Camera-type eye (tissue), 1 donor: ENCODE measurements at places on chromosomes 3 and 15. TPM values are rescaled to one million over a fixed set of nuclear protein-coding genes. Genes with fewer than 3 reads are reported as not detected.

Gene TFRC
- total RNA-seq: 99.2 TPM

Gene CAPN3
- total RNA-seq: 28.4 TPM

Gene PLAAT1
- total RNA-seq: 4.5 TPM

Gene ZIC1
- total RNA-seq: 19.4 TPM

Gene LRRC28
- 107 TPM for total RNA-seq

Gene HRH1
- total RNA-seq: 7.6 TPM
